Stomach (tissue), 19 donors: ENCODE measurements at places on chromosomes 3 and 15. TPM values are rescaled to one million over a fixed set of nuclear protein-coding genes. Genes with fewer than 3 reads are reported as not detected.

DNA sequence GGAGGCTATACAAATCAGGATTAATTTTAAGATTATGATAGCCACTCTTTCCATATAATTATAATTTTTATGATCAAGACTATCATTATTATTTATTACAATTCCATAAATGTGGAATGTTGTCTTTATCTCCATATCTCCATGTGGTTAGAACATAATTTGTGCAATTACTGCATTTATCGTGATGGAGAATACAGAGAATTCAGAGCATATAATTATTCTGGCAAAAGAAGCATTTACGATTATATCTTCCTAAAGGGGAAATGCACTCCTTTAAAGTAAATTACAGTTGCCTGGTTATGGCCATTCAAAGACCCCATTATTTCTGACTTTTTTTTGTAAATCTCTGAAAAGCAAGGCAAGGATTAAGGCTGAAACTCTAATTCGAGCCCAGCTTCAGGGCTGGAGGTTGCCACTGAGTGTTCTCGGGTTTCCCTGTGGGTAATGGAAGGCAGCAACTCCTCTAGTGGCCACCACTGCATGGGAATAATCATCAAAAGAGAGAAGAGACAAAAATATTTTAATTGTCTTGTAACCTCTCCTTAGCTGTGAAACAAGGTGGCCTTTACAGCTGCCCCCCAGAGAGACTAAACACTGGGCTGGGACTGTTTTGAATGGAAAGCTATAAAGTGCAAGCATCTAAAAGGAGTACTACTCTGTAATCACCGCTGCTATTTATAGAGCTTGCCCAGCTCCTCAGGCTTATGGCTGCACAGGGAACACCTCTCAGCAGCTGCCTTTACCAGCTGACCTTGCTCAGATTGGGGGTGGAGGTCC is 59.8 kb upstream of the PRTG start:
- H3K4me3 ChIP-seq = no peak overlapping the region
- H3K27ac ChIP-seq = no peak overlapping the region
- no peaks in the 10 kb centered on the region for H3K4me1 ChIP-seq
- DNase-seq = no peak
- no peaks in the 10 kb centered on the region for H3K36me3 ChIP-seq

GRCh38 chr3:166527325-166527724 is 690.1 kb upstream of the BCHE start:
- no peak overlapping the region for H3K4me3 ChIP-seq
- no peak overlapping the region for H3K27ac ChIP-seq
- H3K4me1 ChIP-seq = no peaks in the 10 kb centered on the region

DNA sequence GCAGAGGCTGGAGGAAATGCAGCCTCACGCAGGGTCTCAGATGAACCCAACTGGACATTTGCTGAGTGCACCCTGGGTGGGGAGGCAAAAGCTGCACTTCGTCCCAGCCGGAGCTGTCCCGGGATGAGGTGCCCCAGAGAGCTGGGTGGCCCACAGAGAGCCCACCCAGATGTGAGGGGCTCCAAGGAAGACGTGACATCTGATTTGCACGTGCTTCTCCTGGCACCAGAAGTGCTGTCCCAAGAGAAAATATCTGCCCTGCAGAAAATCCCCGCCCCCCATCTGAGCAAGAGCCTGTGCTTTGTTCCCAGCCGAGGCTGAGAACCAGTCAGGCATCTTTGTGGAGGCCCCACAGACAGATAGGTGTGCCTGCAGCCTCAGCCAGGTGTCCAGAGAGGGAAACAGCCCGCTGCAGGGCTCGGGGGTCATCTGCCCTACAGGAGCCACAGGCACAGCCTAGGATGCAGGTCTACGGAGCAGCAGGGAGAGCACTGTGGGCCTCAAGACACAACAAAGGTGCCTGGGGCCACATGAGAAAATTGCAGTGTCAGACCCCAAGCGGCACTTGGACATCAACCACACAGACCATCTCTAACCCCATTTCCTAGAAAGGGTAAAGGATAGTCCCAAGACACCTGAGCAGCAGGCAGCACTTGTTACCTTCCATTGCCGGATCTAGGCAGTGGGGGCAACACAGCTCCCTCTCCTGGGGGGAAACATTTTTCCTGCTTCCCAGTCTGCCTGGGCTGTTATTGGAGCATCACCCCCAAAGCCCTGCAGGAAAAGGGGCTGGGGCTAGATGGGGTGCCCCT is 5.8 kb downstream of the TMIE start:
- H3K36me3 ChIP-seq = no peaks in the 10 kb centered on the region
- H3K27ac ChIP-seq = no peak overlapping the region
- no peaks in the 10 kb centered on the region for H3K27me3 ChIP-seq
- H3K4me3 ChIP-seq = no peak overlapping the region
- DNase-seq = no peak

DNA sequence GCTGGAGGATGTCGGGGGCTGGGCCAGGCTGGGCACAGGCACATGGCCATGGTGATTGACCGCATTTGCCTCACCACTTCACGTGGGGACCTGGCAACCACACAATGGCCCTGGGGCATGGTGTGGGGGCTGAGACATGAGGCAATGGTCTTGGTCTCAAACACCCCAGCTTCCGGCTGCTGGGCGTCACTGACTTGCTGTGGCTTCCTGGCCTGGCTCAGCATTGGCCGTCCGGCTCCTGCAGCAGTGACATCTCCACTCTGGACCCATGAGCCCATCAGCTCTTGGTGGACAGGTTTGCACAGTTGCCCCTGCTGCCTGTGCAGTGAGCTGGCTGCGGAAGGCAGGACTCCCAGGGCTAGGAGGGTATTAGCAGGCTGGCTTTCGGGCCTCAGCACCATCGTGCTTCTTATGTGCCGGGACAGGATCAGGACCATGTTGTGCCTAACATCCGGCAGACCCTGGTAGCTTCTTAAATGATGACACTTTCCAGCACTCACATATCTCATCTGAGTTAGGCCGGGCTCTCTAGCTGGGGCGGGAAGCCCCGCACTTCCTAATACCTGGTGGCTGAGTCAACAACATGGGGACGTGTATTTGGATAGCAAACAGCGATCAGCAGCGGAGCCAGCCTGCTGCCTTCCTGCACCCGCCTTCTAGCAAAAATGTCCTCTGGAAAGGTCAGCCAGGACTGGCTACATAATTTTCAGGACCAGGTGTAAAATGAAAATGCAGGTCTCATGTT is 34.1 kb downstream of the ZNF710 start:
- no peaks in the 10 kb centered on the region for H3K27me3 ChIP-seq
- H3K4me1 ChIP-seq = peaks cover 75% of the 10 kb centered on the region
- H3K27ac ChIP-seq = peak overlapping the region; percentile 93
- no peak overlapping the region for H3K4me3 ChIP-seq
- DNase-seq = peak; percentile 83

DNA sequence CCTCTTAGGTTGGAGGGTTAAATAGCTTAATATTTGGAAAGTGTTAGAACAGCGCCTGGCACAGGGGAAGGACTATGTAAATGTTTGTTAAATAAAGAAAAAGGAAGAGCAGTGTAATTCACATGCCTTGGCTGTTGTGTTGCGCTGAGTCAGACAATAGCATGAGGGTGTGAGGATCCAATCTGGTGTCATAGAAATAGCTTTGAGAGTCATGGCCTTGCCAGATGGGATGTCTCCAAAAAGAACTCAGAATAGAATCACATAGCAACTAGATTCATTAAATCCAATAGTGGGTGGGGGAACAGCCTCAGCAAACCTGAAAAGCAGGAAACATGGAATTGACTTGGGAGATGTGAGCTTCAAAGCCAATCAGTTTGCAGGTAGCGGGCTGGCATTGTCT is 3.9 kb upstream of the RBSN start:
- no peak for DNase-seq
- H3K4me1 ChIP-seq = peaks cover 33% of the 10 kb centered on the region
- H3K27me3 ChIP-seq = no peaks in the 10 kb centered on the region
- peak overlapping the region; percentile 52 for H3K27ac ChIP-seq
- no peaks in the 10 kb centered on the region for H3K36me3 ChIP-seq

- no peak overlapping the region for H3K27ac ChIP-seq
- no peaks in the 10 kb centered on the region for H3K4me1 ChIP-seq
- DNase-seq = no peak
Measured at GRCh38 chr3:122942239-122942638, 85.3 kb downstream of the SEMA5B start.

DNA sequence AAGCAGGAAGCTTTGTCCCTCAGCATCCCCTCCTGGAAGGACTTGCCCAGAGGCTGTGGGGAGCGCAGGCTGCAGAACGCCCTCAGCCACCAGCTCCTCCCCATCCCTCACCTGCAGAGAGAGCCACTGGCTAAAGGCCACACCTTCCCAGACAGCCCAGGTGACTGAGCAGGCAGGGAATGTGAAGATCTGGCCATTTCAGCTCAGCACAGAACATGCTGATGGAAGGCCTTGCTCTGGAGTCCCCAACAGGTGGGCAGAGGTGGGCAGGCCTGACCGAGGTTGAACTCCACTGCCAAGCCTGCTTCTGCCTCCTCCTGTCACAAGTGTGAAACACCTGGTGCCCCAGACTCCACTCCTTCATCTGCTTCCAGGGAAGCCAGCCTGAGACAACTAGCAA is 50.7 kb upstream of the SEC61A1 start:
- no peak overlapping the region for H3K4me3 ChIP-seq
- DNase-seq = no peak
- H3K27me3 ChIP-seq = no peaks in the 10 kb centered on the region
- H3K36me3 ChIP-seq = no peaks in the 10 kb centered on the region
- no peaks in the 10 kb centered on the region for H3K4me1 ChIP-seq

DNA sequence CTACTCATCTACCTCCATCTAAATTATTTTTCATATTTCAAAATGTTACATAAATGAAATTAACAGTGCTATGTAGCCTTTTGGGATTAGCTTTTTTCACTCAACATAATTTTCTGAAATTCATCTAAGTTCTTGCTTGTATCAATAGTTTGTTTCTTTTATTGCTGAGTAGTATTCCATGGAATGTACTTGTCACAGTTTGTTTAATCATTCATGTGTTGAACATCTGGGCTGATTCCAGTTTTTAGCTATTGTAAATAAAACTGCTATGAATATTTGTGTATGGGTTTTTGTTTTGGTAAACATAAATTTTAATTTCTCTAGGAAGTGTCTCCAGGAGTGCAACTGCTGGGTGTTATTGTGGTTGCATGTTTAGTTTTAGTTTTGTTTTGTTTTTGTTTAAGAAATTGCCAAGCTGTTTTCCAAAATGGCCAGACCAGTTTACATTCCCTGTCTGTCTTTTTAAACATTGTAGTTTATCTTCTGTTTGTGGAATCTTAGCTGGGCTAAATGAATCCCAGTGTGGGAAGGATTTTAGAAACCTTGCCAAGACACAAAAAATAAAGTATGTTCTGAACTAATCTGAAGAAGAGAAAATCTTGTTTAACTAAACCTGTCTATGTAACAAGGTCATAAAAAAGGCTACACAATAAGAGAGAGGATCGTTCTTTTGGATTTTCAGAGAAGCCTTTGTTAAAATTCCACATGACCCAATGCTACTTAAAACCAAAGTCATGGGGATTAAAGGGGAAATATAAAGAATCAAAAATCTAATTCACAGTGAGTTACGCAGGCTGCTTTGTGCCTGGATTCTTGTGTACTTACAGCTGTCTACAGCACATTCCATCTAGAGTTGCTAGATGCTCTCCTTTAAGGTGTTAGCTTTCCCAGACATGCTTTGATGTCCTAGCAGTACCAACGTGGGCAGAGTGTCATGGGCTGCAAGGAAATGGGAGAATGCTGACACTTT is 129.2 kb upstream of the SUCLG2 start:
- H3K27ac ChIP-seq = no peak overlapping the region
- H3K36me3 ChIP-seq = no peaks in the 10 kb centered on the region
- no peak overlapping the region for H3K4me3 ChIP-seq
- no peak for DNase-seq
- no peaks in the 10 kb centered on the region for H3K4me1 ChIP-seq

The CGNL1 gene
- total RNA-seq = 30.9 TPM

The ZNF619 gene
- total RNA-seq = 137 TPM

The IQCF5 gene
- not detected for total RNA-seq

The PRKCD gene
- total RNA-seq = 117 TPM

The FEZF2 gene
- not detected for total RNA-seq

The AHSG gene
- total RNA-seq = not detected

The PCLAF gene
- not detected for total RNA-seq

The P2RY14 gene
- 43.2 TPM for total RNA-seq

The MOBP gene
- 0.58 TPM for total RNA-seq

The MAN2A2 gene
- total RNA-seq = 30.5 TPM

The AGBL1 gene
- total RNA-seq = not detected

The FGF12 gene
- 2.0 TPM for total RNA-seq
